ENCODE measurements at places on chromosomes 11 and 22.

DNA sequence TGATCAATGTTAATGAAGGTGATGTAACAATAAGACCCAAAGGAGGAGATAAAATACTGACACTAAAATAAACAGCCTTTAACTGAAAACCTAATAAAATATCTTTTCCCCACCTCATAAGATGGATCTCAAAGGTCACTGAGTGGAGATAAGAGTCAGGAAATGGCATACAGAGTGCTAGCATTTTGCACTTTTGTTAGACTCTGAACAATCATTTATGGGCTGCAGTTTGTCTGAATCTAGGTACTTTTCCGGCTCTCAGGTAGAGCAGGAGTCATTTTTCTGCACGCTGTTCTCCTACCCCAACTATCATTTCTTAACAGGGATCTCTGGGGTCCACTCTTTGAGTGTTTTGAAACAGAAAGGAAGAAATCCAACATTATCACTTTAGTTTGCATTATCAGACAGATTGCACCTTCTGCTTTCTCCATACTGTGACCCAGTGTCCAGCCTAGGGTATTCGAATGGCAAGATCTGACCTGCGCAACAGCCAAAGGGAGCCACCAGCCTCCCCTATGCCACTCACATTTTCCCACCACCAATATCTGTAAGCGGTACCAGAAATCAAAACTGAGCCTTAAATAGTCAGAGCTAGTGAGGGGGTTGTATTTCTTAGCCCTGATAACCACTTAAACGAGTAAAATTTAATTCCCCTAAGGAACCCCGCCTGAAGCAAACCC is 863 bp downstream of the SIAE start:
- no peak for DNase-seq

- no peak for DNase-seq
Measured at GRCh38 chr11:15794361-15795150, 561.8 kb downstream of the SOX6 start.

DNA sequence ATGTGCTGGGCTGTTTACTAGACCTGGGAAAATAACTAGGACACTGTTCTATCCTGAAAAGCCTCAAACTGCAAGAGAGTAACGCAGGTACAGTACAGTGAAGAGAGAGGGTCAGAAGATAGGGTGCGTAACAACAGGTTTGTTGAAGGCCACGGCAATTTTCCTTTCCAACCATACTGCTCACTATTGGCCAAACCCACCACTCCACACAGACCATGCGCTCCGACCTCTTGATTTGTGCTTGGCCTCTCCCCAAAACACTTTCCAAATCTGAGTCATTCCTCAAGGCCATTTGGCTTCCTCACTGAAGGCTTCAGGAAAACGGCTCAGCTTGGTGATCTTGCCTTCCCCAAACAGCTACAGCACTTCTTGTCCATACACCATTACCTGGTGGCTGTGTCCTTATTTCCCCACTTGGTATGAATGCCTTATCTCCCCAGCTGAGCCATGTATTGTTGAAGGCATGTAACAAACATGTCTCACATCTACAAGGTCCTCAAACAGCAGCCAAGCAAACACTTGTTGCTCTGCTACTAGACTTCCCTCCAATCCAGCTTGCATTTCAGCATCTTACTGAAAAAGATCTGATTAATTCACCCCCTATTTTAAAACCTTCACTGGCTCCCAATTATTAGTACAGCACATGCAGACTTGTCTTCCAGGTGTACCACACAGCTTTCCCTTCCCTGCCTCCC is 40.9 kb downstream of the TCF20 start:
- no peak for DNase-seq

- no peak for DNase-seq
Measured at GRCh38 chr11:88229303-88229702, 54.1 kb upstream of the RAB38 start.

DNA sequence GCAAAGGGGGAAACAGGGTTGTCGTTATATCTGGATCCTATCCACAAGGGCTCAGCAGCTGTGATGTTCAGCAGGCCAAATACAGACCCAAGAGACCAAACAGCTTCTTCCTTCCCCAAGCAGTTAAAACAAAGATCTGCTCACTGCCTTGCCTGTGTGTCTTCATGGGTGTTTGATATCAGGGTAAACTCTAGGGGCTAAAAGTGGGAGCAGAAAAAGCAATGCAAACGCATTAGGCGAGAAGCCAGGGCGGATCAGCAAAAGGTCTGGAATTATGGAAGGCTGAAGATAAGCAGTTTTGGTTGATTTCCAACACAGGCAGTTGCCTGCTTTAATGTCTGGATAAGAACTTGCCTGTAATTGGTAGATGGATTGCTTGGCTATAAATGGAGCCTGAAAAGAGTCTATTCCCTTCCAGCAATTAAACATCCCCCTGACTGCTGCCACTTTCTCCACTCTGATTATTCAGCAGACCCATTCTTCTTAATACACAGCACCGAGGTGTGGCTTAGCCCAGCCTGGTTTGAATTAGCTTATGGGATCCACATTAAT is 126.3 kb downstream of the COMMD9 start:
- no peak for DNase-seq

DNA sequence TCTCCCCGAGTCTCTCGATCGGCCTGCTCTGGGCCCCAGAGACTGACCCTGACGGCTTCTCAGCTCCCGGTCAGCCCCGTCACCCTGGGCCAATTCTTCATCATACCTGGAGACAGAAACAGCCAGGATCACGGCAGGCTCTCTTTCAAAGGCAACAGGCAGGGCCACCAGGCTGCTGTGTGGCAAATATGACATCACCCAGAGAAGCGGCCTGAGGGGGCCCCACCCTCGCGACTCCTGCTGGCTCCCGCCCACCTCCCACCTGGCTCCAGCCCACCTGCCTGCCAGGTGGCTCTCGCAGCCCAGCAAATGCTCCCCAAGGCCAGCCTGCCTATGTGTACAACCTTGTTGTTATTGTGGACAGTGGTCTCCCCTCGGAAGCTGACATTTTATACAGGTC is 24.9 kb upstream of the PACSIN2 start:
- DNase-seq, result no peak

DNA sequence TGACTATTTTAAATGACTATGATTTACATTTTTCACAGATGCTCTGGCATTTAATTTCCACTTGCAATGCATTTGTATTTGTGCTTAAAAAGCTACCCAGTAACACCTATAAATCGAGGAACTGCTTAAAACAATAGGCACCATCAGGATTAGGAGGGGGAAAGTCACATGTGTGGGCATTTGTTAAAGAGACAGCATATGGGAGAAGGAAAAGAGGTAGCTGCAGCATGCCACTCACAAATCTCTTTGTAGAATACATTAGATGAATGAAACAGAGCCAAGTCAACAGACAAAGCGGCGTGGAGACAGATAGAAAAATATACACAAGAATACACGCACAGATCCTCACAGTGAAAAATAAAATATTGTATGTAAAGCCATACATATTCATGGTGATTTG is 228.0 kb downstream of the CADM1 start:
- no peak for DNase-seq

GRCh38 chr22:17250380-17251082 is 31.3 kb upstream of the ADA2 start:
- DNase-seq, result no peak
